Stimulated activated CD4-positive, alpha-beta T cell treated with anti-CD3 and anti-CD28 coated beads, TNF-alpha, amount 100 ng/mL, for 1 hour (primary cell): ENCODE measurements at places on chromosomes 2 and 18.

GRCh38 chr2:222025881-222026271 lies 272.9 kb downstream of the PAX3 start:
- DNase-seq = no peak

GRCh38 chr18:32454593-32454992 lies 16.1 kb downstream of the GAREM1 start:
- no peak for DNase-seq

- no peak for DNase-seq
Observed at GRCh38 chr2:147698166-147698565, 146.7 kb upstream of the ACVR2A start.

GRCh38 chr2:127527001-127527804 lies 914 bp upstream of the IWS1 start:
- no peak for DNase-seq

- no peak for DNase-seq
Observed at GRCh38 chr2:2146969-2147900, 183.8 kb downstream of the MYT1L start.

- DNase-seq = no peak
Observed at GRCh38 chr2:142561656-142562055, 315.8 kb upstream of the KYNU start.

DNA sequence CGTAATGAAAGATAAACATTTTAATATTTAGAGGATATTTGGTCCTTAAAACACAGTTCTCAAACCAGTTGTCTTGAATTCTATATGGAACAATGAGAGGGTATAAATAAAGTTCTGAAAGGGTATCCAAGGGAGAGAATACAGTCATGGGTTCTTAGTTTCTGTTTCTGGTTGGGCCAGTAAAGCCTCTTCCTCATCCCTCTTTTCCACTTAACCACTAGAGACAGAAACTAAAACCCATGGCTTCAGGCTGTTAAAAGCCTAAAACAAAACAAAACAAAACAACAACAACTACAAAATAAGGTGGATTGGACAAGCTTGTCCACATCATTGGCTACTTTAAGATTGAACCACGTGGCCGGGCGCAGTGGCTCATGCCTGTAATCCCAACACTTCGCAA lies 18.8 kb downstream of the COQ10B start:
- no peak for DNase-seq

DNA sequence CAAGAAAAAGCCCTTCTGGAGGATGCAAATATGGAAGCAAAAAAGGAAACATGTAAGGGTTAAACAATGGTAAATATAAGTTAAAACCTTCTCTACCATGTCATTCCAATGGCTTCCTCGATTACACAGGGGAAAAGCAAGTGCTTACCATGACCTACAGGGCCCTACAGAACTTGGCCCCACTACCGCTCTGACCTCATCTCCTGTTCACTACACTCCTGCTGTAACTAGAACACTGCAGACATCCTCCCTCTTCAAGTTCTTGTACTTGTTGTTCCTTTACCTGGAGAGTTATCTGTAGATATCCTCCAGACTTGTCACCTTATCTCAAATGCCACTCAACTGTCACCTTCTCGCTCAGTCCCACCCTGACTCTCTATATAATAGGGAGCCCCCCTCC lies 194.6 kb downstream of the L3MBTL4 start:
- DNase-seq = no peak

GRCh38 chr2:88192613-88193012 lies 22.5 kb downstream of the THNSL2 start:
- DNase-seq = no peak

GRCh38 chr2:208879666-208880065 lies 473.1 kb downstream of the PTH2R start:
- DNase-seq = no peak

DNA sequence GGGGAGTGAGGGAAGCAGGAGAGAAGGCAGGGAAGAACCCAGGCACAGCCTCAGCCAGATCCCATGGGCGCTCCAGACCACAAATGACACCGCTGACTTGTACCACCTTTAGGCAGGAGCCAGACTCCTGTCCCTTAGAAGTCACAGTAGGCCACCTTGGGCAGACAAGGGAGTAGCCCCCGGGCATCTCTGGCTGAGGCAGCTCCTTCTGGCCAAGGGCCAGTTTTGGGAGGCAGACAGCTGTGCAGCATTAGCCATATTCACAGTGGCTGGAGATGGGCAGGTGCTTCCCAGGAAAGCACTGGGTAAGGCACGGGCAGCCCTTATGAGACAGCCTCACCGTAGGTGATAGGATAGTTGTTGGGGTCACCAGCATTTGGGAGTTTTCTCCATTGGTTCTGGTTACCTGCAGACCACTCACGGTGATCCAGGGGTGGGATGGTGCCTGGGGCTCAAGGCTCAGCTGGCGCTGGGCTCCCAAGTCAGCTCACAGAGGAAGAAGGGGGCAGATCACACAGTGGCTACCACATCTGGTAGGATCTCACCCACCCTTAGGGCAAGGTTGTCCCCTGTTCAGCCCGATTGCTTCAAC lies 2.1 kb downstream of the ASTL start:
- DNase-seq = no peak

- DNase-seq = no peak
Observed at GRCh38 chr2:150357770-150358467, 129.5 kb downstream of the RND3 start.

GRCh38 chr18:2906704-2907549 lies 60.1 kb downstream of the EMILIN2 start:
- no peak for DNase-seq

GRCh38 chr2:176136374-176137251 lies 7.1 kb downstream of the HOXD8 start:
- DNase-seq = no peak

GRCh38 chr2:68200157-68200787 lies 42.6 kb downstream of the PNO1 start:
- DNase-seq = no peak

- no peak for DNase-seq
Observed at GRCh38 chr2:98664323-98664722, 55.9 kb downstream of the UNC50 start.

GRCh38 chr2:240448387-240449274 lies 13.2 kb downstream of the GPC1 start:
- no peak for DNase-seq

DNA sequence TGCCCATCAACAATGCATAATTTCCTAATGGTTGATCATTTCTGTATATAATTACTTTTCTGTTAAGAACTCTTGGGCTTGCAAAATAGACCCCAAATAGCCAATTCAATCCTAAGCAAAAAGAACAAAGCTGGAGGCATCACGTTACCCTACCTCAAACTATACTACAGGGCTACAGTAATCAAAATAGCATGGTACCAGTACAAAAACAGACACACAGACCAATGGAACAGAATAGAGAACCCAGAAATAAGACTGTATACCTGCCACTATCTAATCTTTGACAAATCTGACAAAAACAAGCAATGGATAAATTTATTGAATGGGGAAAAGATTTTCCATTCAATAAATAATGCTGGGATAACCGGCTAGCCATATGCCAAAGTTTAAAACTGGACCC lies 78.8 kb downstream of the NR4A2 start:
- no peak for DNase-seq

DNA sequence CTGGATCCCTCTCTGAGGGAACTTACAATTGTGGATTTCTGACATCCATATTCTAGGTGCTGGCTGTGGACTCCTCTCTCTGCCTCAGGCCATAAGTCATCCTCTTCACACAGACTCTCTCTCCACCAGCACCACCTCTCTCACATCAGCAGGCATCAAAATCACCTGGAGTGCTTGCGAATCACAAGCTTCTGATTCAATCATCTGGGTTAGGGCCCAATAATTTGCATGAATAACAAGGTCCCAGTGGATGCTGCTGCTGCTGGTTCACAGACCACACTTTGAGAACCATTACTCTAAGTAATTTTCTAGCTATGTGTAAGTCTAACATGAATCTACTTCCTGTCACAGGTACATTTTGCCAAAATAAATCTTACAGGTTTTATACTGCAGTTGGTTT lies 214.9 kb downstream of the DSEL start:
- no peak for DNase-seq

DNA sequence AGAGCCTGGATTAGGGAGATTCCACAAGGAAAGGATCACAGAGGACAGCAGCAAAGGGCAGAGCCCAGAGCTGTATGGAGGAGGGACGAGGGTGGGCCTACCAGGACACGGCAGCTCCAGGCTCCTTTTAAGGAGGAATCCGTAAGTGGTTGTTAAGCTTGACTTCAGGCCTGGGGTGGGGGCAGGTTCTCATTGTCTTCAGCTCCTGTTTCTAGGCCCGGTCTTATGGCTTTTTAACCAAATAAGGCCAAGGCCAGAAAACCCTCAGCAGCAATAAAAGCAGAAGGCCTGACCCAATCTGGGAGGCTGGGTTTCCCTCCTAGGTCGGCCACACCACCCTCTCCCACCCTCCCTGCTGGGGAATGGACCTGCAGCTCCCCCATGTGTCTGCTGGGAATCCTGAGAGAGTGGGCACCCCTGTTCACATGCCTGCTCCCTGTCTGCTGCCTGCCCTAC lies 111.2 kb downstream of the PLB1 start:
- DNase-seq = no peak
